T-helper 17 cell (primary cell): ENCODE measurements at places on chromosomes 6 and 20. TPM values are rescaled to one million over a fixed set of nuclear protein-coding genes. Genes with fewer than 3 reads are reported as not detected.

GABRR1 gene
- total RNA-seq, result not detected

TCP11 gene
- total RNA-seq, result not detected

RRAGD gene
- 7.8 TPM for total RNA-seq

RCAN2 gene
- total RNA-seq, result not detected

CDSN gene
- not detected for total RNA-seq
